ENCODE measurements at places on chromosomes 1 and 21.

- no peak overlapping the region for H3K4me3 ChIP-seq
- H3K36me3 ChIP-seq, result peaks cover 43% of the 10 kb centered on the region
- no peaks in the 10 kb centered on the region for H3K27me3 ChIP-seq
Observed at GRCh38 chr1:35592991-35593769, 20.1 kb downstream of the TFAP2E start.

- no peak overlapping the region for H3K4me3 ChIP-seq
- H3K27ac ChIP-seq, result no peak overlapping the region
- peaks cover 15% of the 10 kb centered on the region for H3K27me3 ChIP-seq
- DNase-seq, result no peak
- peaks cover 7% of the 10 kb centered on the region for H3K4me1 ChIP-seq
Observed at GRCh38 chr21:26972192-26972591, 5.3 kb upstream of the ADAMTS5 start.

DNA sequence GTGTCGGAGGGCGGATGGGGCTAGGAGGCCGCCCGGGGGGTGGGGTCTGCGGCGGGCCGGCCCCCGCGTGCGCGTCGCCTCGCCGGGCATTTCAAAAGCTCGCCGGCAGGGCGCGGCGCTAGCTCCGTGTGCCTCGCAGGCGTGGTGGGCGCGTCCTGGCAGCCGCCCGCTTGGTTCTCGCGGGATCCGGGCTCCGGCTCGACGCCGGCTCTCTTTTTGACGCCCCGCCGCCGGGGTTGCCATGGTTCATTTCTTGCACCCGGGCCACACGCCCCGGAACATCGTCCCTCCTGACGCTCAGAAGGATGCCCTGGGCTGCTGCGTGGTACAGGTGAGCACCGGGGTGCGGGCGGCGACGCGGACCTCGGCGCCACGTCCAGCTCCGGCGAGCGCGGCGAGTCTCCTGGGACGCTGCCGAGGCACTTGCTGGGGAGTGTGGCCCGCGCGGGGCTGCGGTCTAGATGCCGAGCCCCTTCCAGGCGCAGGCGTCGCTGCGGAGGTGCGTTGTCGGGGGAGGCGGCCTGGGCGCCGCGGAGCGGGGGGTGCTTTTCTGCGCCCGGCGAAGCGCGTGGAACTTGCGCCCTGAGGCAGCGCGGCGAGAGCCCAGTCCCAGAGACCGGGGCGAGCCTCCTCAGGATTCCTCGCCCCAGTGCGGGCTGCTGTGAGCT is at the start of gene ZYG11A:
ZYG11A (plus strand) TSS at position 118 of the 668 bp plus-strand sequence; CDS start at position 242, 124 bp downstream.
- peak within 1 kb of the TSS; percentile 31 for H3K27ac ChIP-seq
- peaks cover 46% of the 10 kb centered on the region for H3K27me3 ChIP-seq
- peaks cover 1% of the 10 kb centered on the region for H3K36me3 ChIP-seq
- H3K4me3 ChIP-seq, result peak within 1 kb of the TSS; percentile 75
- H3K4me1 ChIP-seq, result peaks cover 2% of the 10 kb centered on the region
- peak; percentile 67 for DNase-seq

- DNase-seq, result no peak
- no peaks in the 10 kb centered on the region for H3K36me3 ChIP-seq
- peaks cover 8% of the 10 kb centered on the region for H3K4me1 ChIP-seq
- peaks cover 6% of the 10 kb centered on the region for H3K27me3 ChIP-seq
- H3K4me3 ChIP-seq, result no peak overlapping the region
Observed at GRCh38 chr1:231027136-231027925, 12.7 kb downstream of the FAM89A start.

DNA sequence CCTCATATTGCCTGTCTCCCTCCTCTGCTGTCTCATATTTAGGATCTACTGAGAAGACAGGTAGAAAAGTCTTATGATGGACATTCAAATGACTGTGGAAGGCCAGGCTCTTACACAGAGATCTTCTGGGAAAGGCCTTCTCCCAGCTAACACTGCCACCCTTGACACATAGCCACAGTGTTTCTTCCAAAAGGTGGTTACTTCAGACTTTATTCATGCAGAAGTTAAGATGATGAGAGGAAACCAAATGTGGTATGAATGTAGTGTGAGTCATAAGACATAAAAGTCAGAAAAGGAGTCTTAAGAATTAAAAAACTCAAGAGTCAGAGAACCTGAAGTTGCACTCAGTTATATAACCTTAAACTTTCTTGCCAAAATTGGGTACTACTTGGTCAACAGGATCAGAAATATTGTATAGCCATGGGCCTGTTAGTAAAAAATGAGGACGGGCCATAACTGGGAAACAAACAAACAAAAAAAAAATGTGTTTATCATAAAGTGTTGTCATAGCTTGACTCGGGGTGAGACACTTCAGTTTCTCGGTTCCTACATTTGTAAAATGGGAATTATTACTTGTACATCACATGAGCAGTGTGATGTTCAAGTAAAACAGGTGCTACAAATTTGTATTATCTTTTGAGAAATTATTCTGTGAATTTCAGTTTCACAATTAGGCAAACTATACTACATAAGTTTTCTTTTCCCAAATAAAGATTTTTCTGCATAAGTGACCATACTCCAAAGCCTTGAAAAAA is 1.2 kb upstream of the DENND1B start:
- H3K4me3 ChIP-seq, result peak overlapping the region; percentile 59
- no peaks in the 10 kb centered on the region for H3K27me3 ChIP-seq
- peak overlapping the region; percentile 97 for H3K27ac ChIP-seq
- DNase-seq, result peak; percentile 22

GRCh38 chr21:36433059-36433709 is 46.7 kb downstream of the CLDN14 start:
- H3K4me3 ChIP-seq, result no peak overlapping the region
- peaks cover 18% of the 10 kb centered on the region for H3K4me1 ChIP-seq
- no peak for DNase-seq
- H3K27ac ChIP-seq, result no peak overlapping the region
- H3K36me3 ChIP-seq, result no peaks in the 10 kb centered on the region
- H3K27me3 ChIP-seq, result peaks cover 37% of the 10 kb centered on the region

DNA sequence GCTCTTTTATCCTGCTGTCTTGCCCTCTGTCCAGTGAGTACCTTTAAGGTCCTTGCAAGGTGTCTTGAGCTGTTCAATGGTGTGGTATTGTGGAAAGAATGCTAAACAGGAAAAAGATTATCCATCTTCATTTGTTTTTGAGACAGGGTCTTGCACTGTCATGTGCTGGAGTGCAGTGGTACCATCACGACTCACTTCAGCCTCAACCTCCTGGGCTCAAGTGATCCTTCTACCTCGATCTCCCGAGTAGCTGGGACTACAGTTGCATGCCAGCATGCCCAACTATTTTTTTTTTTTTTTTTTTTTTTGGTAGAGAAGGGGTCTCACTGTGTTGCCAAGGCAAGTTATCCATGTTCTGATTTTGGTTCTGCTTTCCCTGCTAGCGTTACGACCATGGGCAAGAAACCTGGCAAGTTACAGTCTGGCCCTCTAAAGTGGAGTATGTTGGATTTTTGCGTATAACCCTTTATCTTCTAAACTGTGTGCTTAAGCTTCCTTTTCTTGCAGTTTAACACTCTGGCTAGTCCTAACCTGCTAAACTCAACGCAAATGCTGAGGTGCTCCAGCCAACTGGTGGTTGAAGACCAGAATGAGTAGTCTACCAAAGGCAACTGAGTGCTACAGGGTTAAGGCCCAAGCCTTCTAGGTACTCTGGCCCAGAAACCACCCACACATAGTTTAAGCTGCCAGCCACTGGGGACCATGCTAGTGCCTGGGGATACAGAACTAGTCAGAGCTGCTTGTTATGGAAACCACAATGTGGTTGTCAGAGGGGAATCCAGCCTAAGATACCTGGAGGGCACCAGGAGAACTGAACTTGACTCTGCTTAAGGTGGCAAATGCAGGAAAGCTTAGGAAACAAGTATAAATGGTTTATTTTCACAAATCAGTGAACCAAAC is 7.9 kb downstream of the RPL11 start:
- H3K4me3 ChIP-seq, result peak overlapping the region; percentile 73
- peak overlapping the region; percentile 82 for H3K27ac ChIP-seq
- peaks cover 40% of the 10 kb centered on the region for H3K4me1 ChIP-seq

- H3K4me1 ChIP-seq, result peaks cover 33% of the 10 kb centered on the region
- no peak overlapping the region for H3K27ac ChIP-seq
- H3K4me3 ChIP-seq, result no peak overlapping the region
- DNase-seq, result no peak
Observed at GRCh38 chr1:111174070-111174469, 26.4 kb downstream of the DENND2D start.

GRCh38 chr1:212915245-212916091 is 34.9 kb upstream of the VASH2 start:
- peaks cover 8% of the 10 kb centered on the region for H3K4me1 ChIP-seq
- no peak overlapping the region for H3K4me3 ChIP-seq
- H3K27ac ChIP-seq, result no peak overlapping the region

DNA sequence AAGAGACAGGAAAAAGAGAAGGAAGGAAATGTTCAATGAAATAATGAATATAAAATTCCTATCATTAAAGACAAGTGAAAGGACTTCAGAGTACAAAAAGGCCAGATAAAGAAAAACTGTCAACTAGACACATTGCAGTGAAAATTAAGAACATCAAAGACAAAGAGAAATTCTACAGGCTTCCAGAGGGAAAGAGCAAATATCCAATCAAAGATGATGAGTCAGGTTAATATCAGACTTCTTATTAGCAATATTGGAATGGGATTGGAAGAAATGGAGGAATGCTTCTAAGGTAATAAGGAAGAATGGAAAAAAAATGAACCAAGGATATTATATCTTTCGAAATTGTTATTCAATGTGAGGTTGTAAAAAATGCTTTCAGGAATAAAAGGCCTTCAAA is 7.8 kb downstream of the PLA2G2A start:
- peaks cover 33% of the 10 kb centered on the region for H3K27me3 ChIP-seq
- no peak overlapping the region for H3K4me3 ChIP-seq
- no peak overlapping the region for H3K27ac ChIP-seq
- DNase-seq, result no peak

DNA sequence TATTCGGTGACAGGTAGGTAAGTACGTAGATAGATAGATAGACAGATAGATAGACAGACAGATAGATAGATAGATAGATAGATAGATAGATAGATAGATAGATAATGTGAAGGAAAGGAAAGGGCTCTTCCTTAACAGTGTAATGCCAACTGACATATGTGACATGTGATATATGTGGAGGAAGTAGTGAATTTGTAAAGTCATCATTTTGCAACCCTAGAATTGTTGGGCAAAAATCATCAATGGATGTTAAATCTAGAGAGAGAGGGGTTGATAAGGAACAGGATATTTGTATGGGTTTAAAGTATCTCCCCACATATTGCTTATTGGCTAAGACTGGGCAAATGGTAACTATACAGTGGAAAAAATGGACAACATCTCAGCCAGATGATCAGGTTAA is 166.6 kb downstream of the ROR1 start:
- H3K4me1 ChIP-seq, result peaks cover 18% of the 10 kb centered on the region
- H3K4me3 ChIP-seq, result no peak overlapping the region

GRCh38 chr1:77056525-77056924 is 162.7 kb downstream of the PIGK start:
- no peaks in the 10 kb centered on the region for H3K4me1 ChIP-seq
- H3K27ac ChIP-seq, result no peak overlapping the region
- peaks cover 5% of the 10 kb centered on the region for H3K27me3 ChIP-seq
- H3K36me3 ChIP-seq, result no peaks in the 10 kb centered on the region
- no peak for DNase-seq

GRCh38 chr1:169127305-169127704 is 20.8 kb downstream of the ATP1B1 start:
- peaks cover 6% of the 10 kb centered on the region for H3K27me3 ChIP-seq
- DNase-seq, result no peak
- H3K4me1 ChIP-seq, result peaks cover 2% of the 10 kb centered on the region
- peaks cover 1% of the 10 kb centered on the region for H3K36me3 ChIP-seq

- H3K4me1 ChIP-seq, result no peaks in the 10 kb centered on the region
- no peaks in the 10 kb centered on the region for H3K36me3 ChIP-seq
- no peaks in the 10 kb centered on the region for H3K27me3 ChIP-seq
- H3K27ac ChIP-seq, result no peak overlapping the region
- H3K4me3 ChIP-seq, result no peak overlapping the region
Observed at GRCh38 chr1:86110451-86111129, 46.0 kb downstream of the COL24A1 start.

DNA sequence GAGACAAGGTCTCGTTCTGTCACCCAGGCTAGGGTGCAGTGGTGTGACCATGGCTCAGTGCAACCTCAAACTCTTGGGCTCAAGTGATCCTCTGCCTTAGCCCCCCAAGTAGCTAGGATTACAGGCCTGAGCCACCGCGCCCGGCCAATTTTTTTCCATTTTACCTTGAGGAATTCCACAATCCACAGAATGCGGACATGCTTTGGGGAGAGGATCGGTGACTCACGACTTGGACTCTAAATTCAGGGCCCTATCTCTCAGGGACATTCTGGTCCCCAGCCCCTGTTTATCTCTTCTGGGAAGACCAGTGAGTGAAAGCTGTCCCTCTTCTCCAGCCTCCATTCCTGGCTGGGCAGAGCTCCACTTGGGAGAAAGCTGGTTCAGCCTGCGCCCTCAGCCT is 5.2 kb downstream of the PADI1 start:
- no peak overlapping the region for H3K27ac ChIP-seq
- peaks cover 41% of the 10 kb centered on the region for H3K4me1 ChIP-seq
- H3K27me3 ChIP-seq, result peaks cover 34% of the 10 kb centered on the region

- DNase-seq, result no peak
- no peaks in the 10 kb centered on the region for H3K4me1 ChIP-seq
- H3K27ac ChIP-seq, result no peak overlapping the region
- H3K36me3 ChIP-seq, result no peaks in the 10 kb centered on the region
Observed at GRCh38 chr21:40200946-40201345, 333.7 kb downstream of the PCP4 start.

DNA sequence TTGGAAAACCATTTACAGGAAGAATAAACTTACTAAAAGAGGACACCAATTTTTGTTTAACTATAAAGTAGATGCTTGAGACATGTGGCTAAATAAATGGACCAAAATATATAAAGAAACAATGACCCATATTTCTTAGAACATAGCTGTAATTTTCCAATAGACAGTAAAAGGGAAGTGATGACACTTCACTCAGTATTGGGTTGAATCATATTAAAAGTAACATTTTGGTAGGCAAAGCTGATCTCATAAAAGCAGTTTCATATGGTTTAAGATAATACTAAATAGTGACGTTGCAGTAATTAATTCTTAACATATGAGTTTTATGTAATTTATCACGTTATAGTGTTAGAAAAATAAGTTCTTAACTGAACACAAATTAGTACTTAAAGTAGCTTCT is 308.9 kb upstream of the RUNX1 start:
- no peak for DNase-seq
- H3K4me3 ChIP-seq, result no peak overlapping the region
- H3K27me3 ChIP-seq, result peaks cover 6% of the 10 kb centered on the region
- H3K4me1 ChIP-seq, result peaks cover 19% of the 10 kb centered on the region
- H3K27ac ChIP-seq, result peak overlapping the region; percentile 43
- peaks cover 3% of the 10 kb centered on the region for H3K36me3 ChIP-seq

- H3K36me3 ChIP-seq, result no peaks in the 10 kb centered on the region
- no peak overlapping the region for H3K27ac ChIP-seq
- no peaks in the 10 kb centered on the region for H3K4me1 ChIP-seq
Observed at GRCh38 chr1:195799016-195799415, 809.2 kb downstream of the KCNT2 start.

GRCh38 chr21:17699524-17700189 is 87.0 kb upstream of the BTG3 start:
- H3K4me1 ChIP-seq, result peaks cover 1% of the 10 kb centered on the region
- H3K4me3 ChIP-seq, result no peak overlapping the region
- H3K27me3 ChIP-seq, result peaks cover 13% of the 10 kb centered on the region
- DNase-seq, result no peak
